Activated T-cell treated with anti-CD3 and anti-CD28 coated beads, Interleukin-2, amount 50 U/mL, for 48 hours (primary cell): ENCODE measurements at places on chromosomes 5 and 9.
A peak's percentile ranks its signal among the peaks of the same experiment; 100 is the strongest.

DNA sequence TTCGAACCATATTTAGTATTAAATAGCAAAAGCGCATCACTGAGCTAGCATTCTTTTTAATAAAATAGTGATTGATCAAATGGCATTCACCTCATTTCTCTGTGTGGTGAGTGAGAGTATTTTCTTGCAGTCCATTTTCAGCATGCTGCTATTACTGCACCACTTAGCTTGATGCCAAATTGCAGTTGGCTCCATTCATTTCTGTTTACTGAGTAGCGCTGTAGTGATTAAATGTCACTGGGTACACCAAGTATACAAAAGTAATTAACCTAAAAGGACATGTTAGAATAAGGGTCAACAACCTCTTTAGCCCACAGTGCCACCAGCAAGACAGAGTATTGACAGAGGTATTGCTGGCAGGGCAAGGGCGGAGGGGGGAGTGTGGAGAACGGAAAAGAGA is 122.0 kb downstream of the TLE4 start:
- DNase-seq: no peak

DNA sequence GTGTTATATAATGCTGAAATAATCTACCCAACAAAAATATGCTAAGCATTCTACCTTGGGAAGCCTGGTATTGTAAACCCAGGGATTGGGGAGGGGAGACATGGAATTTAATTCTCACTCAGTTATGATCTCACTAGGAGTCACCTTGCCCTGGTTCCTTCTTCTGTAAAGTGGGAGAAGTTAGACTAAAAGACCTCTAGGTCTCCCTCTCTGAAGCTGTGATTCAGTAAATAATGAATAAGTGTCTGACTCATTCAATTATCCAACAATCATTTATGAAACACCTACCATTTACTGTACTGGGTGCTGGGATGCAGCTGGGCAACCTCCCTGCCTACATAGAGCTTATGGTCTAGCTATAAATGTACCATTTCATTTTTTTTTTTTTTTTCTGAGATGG is 20.2 kb upstream of the SPARC start:
- no peak for DNase-seq

- DNase-seq: no peak
Observed at GRCh38 chr5:36730537-36731216, 124.3 kb downstream of the SLC1A3 start.

DNA sequence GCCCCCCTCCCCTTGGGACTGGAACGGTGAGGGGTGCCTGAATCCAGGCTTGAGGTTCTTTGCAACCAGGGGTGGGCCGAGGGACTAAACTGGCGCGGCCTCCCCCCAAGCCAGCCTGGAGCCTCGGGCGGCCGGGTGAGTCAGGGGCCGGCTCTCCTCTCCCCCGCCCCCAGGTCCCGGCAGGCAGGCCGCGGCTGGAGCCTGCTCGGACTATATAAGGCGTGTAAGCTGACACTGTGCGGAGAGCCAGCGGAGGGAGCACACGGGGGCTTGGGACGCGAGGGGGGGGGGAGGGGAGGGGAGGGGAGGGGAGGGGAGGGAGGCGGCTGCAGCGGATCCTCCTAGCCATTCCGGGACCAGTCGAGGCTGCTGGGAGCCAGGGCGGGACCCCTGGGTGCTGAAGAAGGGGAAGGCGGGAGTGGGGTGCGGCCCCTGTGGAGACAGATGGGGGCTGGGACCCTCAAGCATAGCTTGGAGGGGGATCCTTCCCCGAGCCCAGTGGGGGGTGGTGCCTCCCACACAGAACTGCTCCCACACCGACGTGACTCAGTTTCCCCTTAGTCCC is 595 bp downstream of the PDLIM7 start:
- DNase-seq: no peak

GRCh38 chr5:172498431-172499129 is 44.3 kb upstream of the SH3PXD2B start:
- no peak for DNase-seq

DNA sequence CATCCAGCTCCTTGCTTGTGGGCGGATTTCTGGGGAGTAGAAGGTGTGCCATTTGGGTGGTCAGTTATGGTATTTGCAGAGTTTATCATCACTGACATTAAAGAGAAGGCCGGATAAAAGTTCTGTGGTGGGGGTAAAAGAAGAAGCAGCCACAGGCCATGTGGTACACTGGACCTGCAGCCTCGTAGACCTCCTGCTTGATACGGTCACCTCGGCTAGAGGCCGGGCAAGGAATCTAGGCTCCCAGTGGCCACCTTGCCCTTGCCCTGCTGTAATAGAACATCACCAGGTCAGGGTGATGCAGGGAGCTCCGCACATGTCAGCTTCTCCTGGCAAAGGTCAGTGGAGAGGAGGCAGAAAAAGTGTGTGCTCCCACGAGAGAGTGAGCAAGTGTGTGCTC is 376.1 kb upstream of the IRX4 start:
- no peak for DNase-seq

- no peak for DNase-seq
Observed at GRCh38 chr5:68139611-68140441, 75.7 kb upstream of the PIK3R1 start.

DNA sequence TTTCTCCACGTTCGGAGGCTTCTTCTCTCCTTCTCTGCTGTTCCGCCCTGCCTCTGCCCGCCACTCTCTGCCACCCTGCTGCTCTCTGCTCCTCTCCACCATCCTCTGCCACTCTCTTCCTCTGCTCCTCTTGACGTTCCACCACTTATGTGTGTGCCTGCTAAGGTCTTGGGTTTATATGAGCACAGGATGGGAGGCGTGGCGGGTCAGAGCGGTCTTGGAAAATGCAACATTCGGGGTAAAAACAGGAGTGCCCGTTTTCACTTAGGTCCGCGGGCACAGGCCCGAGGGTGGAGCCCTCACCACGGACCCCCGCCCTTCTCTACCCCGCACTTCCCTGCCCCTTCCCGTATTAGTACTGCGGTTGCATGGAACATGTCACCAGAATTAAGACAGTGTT is 114.4 kb upstream of the FBXL7 start:
- DNase-seq: no peak

- peak; percentile 20 for DNase-seq
Observed at GRCh38 chr5:98309785-98310598, 463.5 kb upstream of the RGMB start.

DNA sequence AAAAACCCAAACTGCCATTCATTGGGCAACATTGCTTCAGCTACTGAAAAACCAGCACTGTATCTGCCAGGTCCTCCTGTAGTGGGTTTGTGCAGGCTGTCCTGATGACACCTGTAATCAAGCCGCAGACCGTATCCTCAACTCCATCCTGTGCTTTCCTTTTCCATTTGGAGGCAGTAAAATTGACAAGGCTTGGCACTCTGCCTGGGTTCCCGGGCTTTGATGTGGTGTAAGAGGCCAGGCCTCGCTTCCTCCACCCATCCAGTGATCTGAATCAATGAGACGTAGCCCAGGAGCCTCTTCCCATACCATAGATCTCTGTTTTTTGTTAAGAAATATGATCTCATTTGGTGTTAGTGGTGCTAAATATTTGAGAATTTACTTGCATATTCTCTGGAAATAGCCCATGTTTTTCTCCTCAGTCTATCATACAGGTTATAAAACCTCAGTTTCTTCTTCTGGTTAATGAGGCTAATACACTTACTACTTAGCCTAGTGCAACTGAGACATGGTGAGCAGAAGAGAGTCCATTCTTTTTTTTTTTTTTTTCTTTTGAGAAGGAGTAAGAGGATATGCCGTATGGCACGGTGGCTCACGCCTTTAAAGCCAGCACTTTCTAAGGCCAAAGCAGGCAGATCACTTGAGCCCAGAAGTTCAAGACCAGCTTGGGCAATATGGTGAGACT is 34.8 kb downstream of the LSM11 start:
- DNase-seq: no peak

DNA sequence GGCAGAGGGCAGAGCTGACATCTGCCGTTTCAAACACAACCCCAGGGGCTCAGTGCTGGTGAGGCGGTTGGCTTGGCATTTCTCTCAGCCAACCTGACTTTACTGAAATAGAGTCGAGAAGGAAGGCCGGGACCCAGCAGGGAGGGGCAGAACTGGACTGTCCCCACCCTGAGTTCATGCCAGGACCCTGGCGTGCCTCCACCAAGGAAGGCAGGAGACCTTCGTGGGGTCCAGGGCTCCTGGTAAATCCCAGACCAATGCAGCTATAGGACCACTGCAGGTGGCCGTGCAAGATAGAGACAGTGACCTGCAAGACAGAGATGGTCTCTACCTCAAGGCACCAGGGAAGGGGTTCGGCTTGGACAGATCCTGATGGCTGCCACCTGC is 132.9 kb downstream of the ROR2 start:
- DNase-seq: no peak
